IPS DF 19.7 (cell line): ENCODE measurements at places on chromosomes 16 and 17.

GRCh38 chr16:78097548-78097947, 1.9 kb upstream of the WWOX start:
- DNase-seq = no peak

- DNase-seq = no peak
These were observed 484.6 kb downstream of the KIF2B start for GRCh38 chr17:54307351-54307750.

- DNase-seq = no peak
These were observed 962.1 kb upstream of the EEF2KMT start for GRCh38 chr16:6059671-6060070.

GRCh38 chr16:81641395-81642106, 137.5 kb upstream of the PLCG2 start:
- no peak for DNase-seq

GRCh38 chr16:75099738-75100602, 16.6 kb downstream of the LDHD start:
- DNase-seq = no peak

- DNase-seq = no peak
These were observed 29.7 kb downstream of the CMIP start for GRCh38 chr16:81473969-81474959.

GRCh38 chr17:5499476-5500231, 13.3 kb downstream of the MIS12 start:
- DNase-seq = no peak

- DNase-seq = no peak
These were observed 474 bp downstream of the CLN3 start for GRCh38 chr16:28491230-28491969.

DNA sequence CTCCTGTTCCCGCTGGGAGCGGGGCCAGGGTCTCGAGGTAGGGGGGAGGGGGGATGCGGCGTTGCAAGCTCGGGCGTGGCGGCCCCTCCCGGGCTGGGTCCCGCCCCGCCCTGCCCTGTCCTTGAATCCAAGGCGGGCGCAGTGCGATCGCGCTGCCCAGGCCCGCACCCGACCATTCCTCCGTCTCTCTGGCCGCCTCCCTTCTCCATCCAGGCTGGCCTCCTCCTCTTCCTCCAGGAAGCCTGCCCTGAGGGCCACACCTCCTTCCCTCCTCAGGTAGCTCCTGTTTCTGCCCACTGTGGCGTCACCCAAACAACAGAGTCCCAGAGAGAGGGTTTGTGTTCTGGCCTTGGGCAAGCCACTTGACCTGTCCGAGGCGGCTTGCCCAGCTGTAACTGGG, 43.0 kb upstream of the TAC4 start:
- no peak for DNase-seq

DNA sequence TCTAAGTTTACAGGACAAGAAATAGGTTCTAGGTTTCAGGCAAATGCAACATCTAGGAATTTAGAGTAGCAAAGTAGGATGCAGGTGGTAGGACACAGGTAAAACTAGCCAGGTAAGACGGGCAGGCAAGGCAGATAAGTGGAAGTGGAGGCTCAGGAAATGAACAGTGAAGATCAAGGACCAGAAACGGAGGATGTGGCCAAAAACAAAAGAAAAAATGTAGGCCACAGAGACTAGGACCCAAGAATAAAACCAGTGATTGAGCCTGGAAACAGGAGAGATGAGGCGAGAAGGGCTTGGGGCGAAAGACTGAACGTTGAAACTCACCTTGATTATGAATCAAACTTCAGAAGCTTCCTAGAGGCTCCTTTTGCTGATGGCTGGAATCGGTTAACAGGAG, 24.0 kb downstream of the CPSF4L start:
- no peak for DNase-seq

GRCh38 chr17:32496395-32497073, 9.7 kb downstream of the CDK5R1 start:
- DNase-seq = no peak

- peak; percentile 33 for DNase-seq
These were observed 26.8 kb downstream of the GP2 start for GRCh38 chr16:20300312-20301097.

- no peak for DNase-seq
These were observed 7.7 kb upstream of the SLC22A31 start for GRCh38 chr16:89207993-89208392.

DNA sequence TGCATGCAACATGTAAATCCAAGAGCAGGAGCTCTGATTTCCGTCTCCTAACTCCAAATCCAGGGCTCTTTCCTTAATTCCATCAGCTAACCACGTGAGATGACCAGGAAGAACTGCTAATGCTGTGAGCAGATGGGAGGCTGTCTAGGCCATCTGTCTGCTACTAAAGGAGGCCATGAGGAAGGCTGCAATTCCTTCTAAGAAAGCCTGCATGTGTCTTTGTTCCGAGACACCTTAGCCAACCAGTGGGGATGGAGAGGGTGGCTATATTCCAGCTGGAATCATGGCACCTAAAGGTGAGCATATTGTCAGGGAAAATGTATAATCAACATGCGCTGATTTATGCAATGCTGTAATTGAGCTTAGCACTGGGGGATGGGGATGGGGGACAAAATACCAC, 267.2 kb upstream of the CDH5 start:
- no peak for DNase-seq
